ENCODE measurements at places on chromosomes 7 and 10.

DNA sequence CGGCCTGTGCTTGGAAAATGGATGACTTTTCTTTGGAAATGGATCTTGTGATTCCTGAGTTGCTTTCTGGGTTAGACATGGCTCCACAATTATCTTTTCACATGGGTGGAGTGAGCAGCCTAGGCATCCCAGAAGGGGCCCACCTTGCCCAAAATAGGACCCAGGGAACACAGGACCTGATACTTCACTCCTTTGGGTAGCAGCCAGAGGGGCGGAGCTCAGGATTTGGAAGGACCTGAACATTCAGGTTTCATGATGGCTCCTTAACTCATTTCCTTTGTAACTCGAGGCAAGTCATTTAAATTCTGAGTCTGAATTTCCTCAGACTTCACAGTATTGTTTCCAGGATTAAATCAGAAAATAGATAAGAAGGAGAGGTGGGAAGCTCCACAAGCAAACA, 178.3 kb upstream of the ZMIZ1 start:
- no peak for DNase-seq

DNA sequence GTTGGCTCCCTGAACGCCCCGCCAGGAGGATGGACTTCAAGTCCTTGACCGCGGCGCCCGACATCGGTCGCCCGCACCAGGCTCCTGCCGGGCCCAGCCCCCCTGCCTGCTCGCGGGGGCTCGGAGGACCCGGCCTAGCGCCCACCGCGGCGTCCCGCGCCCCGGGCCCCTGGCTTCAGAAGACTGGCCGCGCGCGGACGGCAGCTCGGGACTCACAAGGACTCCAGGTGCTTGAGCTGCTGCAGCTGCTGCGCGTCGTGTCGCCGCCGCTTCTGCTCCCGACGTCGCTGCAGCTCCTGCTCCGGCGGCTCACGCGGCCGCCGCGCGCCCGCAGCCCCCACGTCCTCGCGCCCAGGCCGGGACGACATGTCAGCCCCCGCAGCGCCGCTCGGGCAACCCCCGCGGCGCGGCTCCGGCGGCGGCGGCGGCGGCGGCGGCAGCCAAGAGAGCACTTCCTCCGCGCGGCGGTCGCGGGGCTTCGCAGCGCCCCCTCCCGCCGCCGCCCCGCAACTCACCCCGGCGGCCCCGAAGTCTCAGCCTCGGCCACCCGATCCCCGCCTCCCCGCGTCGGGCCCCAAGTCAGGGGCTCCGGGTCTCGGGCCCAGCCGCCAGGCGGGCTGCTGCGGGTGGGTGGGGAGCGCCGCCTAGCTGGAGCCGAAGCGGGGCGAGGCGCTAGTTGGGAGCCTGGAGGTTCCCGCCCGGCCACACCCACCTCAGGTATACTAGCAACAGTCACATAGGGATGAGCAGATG, at the start of gene RP9:
TSS of gene RP9 (minus strand) at position 400 of the 753 bp plus-strand sequence. CDS start at position 368, 32 bp downstream.
- peak; percentile 73 for DNase-seq

DNA sequence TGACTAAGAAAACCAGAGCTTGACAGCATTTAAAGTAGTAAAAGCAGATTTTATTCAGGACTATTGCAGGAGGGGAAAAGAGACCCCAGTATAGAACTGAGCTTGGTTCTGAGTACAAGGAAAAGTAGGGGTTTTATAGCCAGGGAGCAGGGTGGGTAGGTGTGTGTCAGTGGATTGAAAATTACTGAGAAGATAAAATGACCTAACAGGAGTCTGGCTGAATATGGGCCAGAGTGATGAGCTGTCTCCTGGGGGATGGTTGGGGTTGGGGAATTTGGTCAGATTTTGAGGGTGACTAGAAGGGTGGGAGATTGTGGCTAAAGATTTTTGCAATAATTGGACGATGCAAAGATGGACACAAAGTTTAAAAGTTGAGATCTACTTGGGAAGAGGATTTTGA, 114.0 kb downstream of the ST7 start:
- DNase-seq, result no peak

- no peak for DNase-seq
Observed at GRCh38 chr7:120792861-120793130, 65.1 kb downstream of the TSPAN12 start.

DNA sequence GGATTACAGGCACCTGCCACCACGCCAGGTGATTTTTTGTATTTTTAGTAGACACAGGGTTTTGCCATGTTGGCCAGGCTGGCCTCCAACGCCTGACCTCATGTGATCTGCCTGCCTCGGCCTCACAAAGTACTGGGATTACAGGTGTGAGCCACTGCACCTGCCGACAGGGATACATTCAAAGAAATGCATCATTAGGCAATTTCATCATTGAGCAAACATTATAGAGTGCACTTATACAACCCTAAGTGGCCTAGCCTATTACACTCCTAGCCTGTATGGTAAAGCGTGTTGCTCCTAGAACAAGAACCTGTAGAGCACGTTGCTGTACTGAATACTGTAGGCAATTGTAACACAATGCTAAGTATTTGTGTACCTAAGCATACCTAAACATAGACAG, 350.3 kb downstream of the GALNT17 start:
- DNase-seq, result no peak

GRCh38 chr10:129277084-129277483, 190.0 kb upstream of the MGMT start:
- no peak for DNase-seq

GRCh38 chr10:91935886-91936285, 12.3 kb downstream of the BTAF1 start:
- no peak for DNase-seq

GRCh38 chr10:72928798-72929197, 25.8 kb downstream of the PLA2G12B start:
- DNase-seq, result no peak

DNA sequence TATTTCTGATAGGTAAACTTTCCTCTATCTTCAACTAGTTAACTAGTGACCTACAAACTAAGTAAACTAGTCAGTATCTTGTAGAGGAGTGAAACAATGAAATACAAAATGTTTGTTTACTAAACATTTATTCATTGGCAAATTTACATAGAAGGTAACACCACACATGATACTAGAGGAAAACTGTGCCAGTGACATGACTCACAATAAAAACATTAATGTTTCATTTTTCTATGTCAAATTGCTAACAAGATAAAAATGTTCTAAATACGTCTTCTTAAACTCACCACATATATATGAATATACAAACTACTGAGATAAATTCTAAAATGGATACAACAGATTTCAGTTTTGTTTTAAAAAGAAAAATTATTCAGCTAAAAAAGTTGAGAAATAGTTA, 471.3 kb downstream of the PARD3 start:
- no peak for DNase-seq

GRCh38 chr10:23413629-23414089, 25.2 kb upstream of the OTUD1 start:
- DNase-seq, result no peak

DNA sequence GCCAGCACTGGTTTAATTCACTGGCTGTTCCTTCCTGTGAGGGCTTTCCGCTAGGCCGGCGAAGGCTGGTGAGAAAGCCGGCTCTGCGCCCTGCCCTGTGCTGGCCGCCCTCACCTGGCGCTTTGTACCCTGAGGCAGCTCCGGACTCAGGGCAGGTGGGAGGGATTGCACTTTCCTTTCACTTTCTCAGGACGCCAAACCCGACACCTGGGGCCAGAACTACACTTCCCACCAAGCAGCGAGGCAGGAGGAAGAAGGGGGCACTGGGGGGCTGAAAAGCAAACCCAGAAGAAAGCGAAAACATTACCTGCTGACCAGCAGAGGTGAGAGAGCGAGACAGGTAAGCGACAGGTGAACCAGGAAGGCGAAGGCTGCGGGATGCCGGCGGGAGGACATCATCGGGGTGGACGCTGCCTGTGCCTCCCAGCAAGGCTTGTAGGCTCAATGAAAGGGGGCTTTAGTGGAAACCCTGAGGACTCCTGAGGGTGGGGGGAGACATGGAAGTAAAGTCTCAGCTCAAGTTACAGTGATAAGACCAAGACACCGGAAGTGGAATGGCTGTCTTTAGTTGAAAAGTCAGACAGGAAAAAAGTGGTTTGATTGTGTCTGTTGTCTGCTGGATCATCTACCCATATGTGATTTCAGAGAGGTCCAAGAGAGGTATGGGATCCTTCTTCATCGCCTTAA, at the start of gene RAB19:
TSS of gene RAB19 (plus strand) at position 181 of the 687 bp plus-strand sequence. CDS start 3,589 bp downstream, outside the sequence.
- DNase-seq, result no peak

GRCh38 chr7:77570330-77571011, 33.4 kb downstream of the PTPN12 start:
- DNase-seq, result no peak

- no peak for DNase-seq
Observed at GRCh38 chr7:75042286-75042685, 31.3 kb downstream of the RCC1L start.

DNA sequence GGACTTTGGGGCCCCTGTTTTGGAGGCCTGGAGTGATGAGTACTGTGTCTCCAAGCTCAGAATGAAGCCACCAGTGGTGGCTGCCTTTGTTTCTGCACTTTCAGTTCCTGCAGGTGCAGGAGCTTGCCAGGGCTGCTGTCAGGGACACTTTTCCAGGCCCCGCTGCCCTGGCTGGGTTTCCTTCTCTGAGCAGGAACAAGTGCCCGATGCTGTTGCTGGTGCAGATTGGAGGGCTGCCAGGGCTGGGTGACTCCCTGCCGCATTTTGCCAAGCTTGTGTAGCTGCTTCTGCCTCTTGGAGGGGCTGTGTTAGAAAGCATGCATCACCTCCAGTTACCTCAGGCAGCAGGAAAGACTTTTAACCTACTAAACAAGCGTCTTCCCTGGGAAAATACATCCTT, 211.1 kb downstream of the MGMT start:
- no peak for DNase-seq

- no peak for DNase-seq
Observed at GRCh38 chr10:30430544-30431298, 3.3 kb upstream of the MAP3K8 start.

GRCh38 chr10:101120884-101121653, 10.0 kb upstream of the TLX1 start:
- DNase-seq, result no peak

DNA sequence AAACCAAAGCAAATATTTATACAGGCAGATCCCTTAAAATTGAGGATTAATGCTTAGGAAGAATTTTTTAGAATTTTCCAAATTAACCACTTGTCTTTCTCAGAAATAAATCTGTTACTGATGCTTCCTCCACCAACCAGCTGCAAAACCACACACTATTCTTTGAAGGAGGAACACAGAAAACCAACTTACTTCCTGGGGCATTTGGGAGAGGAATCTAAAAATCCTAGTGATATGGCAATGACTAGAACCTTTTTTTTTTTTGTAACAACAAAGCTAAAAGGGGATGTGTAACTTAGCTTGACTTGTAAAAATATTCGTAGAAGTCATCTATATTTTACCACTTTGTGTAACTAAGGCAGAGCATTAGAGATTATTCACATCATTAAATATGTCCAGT, 5.1 kb upstream of the TM9SF3 start:
- DNase-seq, result no peak

DNA sequence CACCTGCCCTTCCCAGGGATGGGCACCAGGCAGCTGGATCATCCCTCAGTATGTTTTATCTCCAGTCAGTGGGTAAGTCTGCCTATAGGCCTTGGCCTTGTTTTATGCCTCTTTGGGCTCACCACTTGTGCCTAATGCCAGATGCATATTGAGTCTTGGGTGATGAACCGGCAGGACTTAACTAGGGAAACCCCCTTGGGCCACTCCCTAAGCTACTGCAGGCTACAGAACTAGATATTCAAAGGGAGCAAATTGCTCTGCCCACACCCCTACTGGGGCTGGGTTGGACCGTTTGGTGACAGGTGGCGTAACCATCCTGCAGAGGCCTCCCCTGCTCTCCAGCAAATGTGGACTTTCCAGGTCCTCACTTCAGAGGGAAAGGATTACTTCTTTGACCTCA, 115.7 kb upstream of the GDF10 start:
- DNase-seq, result no peak

- no peak for DNase-seq
Observed at GRCh38 chr10:52210161-52210560, 103.9 kb upstream of the DKK1 start.

GRCh38 chr10:99303899-99304861, 25.0 kb upstream of the CNNM1 start:
- DNase-seq, result no peak

DNA sequence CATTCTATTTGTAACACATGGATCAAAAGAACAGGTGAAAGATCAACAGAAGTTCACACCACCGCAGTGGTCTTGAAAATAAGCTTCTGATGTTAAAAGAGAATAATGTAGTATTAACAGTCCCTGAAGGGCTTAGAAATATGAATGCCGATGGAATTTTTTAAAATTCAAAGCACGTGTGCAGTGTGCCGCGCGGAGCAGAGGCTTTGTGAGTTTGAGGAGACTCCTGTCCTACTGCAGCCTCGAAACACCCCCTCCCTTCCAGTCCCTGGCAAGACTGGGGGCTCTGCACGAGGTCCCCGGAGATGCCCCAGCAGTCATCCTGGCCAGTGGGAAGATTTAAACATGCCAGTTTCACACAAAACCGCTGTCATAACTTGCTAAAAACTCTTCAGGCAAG, 196.6 kb downstream of the DIP2C start:
- DNase-seq, result no peak

GRCh38 chr7:114183311-114184088, 231.1 kb upstream of the FOXP2 start:
- DNase-seq, result no peak

GRCh38 chr10:49322371-49323170, 23.6 kb downstream of the C10orf71 start:
- no peak for DNase-seq

DNA sequence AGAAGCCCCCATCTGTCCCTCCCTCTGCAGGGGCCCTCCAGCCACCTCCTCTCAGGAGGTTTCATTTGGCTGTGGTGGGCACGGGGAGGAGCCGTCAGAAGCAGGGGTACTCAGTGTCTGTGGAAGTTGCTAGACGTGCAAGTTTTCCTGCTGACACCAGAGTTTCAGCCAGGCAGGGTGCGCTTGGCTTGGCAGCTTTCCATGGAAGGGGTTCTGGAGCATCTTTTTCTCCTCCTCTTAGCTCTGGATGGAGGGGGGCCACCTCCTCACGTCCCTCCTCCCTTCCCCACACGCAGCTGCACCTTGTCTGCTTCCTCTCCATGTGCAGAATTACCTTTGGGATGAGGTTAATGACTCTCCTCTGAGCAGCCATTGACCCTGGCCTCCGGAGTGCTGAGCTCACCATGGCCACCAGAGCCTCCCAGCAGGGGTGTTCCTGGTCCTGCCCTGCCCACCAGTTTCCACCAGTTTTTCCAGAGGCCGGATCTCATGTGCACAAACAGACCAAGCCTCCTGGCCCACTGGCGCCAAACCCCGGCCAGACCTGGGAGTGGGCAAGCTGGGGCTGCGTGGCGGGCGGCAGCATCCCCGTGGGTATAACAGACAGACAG, 579.8 kb upstream of the FOXK1 start:
- no peak for DNase-seq

DNA sequence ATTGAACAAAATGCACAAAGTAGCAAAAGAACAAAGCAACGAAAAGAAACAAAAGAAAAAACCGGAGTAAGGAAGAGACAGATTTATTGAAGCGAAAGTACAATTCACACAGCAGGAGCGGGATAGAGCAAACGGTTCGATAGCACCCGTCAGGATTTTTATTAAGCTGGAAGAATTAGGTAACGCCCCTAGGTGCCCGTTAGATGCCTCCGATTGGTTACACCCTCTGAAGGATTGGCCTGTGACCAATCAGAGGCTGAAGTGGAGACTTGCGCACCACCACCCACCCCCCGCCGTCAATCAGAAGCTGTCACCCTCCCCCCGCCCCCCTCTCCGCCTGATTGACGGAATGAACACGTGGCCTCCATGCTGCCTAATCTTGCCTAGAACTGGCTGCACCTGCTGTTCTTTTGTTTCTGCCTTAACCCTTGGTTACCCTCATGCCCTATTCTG, 16.8 kb downstream of the OCM2 start:
- DNase-seq, result no peak
